ENCODE measurements at places on chromosomes 16 and 17. TPM values are rescaled to one million over a fixed set of nuclear protein-coding genes. Genes with fewer than 3 reads are reported as not detected.

The NHLRC4 gene
- total RNA-seq, result 0.18 TPM

The GRB7 gene
- total RNA-seq, result 0.43 TPM

DNA sequence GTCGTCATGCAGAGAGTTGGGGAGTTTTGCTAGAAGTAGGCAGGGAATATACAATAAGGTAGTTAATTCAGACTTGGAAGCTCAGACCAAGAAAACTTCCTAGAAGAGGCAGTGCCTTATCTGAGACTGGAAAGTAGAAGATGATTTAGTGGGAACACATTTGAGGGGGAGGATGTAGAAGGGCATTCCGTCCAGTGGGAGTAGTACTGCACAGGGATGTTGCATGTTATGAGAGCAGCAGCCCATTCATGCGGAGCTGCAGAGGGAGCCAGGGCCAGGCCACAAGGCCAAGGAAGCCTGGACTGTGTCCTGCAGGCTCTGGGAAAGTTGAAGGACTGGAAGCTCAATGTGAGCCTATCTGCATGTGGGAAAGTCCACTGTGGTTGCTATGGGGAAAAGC is 344.5 kb upstream of the EEF2KMT start:
- DNase-seq, result no peak

DNA sequence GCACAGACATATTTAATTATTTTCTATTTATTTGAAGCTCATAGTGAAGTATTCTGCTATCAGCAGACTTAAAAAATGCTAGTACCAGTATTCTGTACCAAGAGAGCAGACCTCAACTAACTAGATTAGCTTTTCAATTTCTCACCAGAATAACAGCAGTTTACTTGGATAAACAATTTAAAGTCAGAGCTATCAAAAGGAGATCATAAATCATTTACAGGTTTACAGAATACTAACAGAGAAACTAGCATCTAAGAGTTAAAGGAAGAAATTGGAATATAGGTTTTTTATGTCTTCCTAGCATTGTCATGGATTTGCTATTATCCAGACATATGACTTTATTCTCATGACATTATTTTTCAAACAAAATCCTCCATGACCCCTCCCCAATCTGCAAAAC is 3.4 kb downstream of the SPOP start:
- DNase-seq, result no peak

- no peak for DNase-seq
These were observed 18.9 kb upstream of the P2RX1 start for GRCh38 chr17:3935140-3935542.

- DNase-seq, result no peak
These were observed 42.5 kb downstream of the AKAP10 start for GRCh38 chr17:19935169-19935568.

DNA sequence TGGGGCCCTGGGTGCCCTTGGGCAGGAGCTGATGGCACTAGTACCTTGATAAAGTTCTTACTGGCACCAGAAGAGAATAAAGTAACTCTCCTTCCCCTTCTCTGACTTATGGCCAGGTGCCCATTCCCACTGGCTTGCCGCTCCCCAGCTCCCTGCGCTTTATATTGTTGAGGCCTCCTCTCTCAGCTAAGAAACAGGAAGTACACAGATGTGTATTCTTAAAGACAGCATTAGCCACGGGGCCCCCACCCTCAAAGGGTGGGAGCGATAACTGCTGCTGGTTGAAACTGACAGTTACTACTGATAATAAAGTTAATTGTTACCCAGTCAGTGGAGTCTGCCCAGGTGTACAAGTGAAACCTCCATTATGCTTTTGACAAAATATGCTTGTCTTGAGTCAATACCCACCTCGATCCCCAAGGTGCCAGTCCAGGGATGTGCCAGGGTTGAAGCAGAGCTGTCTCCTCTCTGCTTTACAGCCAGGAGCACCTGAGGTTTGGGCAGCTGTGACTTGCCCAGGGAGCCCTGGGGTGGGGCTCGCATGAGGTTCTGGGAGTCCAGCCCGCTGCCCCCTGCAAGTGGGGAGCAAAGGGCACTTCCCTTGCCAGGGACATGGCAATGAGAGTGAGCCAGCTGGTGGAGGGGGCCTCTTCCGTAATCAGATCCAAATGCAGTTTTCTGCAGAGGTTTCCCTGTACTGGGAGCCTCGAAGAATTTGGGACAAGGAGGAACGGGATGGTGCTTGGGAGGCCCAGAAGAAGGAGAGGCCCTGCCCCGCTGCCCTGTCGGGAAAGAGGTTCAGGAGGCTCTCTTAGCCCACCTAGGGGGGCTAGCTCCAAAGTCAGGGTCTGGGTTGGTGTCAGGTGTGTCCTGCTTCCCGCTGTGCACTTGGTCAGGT is 5.4 kb upstream of the CLDN9 start:
- no peak for DNase-seq

DNA sequence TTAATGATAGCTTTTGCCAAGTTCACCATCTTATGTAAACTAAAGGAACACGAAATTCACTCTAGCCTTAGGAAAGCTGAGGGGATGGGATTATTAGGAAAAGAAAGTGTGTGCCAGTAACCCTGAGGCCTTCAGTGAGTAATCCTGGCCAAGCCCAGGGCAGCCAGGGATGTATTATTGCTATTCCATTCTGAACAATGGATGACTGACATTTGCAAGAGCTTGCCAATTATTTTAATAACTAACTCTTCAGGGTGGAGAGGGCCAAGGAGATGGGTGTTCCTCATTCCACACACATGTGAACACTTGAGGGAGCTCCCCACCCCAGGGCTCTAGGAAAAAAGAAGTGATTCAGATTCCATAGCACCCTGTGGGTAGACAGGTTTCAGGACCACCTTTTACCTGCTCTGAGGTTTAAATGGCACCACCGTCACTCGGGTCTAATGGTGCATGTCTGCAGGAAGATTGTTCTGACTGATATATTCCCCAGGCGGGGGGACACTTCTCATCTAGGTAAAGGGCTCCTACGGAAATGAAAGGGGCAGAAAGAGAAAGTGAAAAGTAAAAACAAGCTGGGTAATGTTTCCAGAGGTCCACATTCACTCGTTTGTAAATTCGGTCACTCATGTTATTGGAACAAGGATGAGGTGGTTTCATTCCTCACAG is 41.5 kb downstream of the TK2 start:
- DNase-seq, result no peak

DNA sequence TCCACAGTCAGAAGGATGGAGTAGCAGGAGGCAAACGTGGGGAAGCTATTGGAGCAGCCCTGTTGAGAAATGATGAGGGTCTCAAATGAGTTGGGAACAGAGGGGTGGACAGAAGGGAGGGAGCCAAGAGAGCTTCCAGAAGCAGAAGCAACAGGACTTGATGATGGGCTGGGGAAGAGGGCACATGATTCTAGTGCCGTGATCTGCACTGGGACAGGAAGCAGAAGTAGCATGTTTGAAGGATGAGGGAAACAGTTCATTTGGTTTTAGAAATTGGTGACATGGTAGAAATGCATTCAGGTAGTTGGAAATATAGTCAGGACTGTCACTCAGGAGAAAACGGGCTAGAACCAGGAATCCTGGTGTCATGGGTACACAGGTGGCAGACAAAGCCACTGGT is 19.4 kb downstream of the EMP2 start:
- no peak for DNase-seq

DNA sequence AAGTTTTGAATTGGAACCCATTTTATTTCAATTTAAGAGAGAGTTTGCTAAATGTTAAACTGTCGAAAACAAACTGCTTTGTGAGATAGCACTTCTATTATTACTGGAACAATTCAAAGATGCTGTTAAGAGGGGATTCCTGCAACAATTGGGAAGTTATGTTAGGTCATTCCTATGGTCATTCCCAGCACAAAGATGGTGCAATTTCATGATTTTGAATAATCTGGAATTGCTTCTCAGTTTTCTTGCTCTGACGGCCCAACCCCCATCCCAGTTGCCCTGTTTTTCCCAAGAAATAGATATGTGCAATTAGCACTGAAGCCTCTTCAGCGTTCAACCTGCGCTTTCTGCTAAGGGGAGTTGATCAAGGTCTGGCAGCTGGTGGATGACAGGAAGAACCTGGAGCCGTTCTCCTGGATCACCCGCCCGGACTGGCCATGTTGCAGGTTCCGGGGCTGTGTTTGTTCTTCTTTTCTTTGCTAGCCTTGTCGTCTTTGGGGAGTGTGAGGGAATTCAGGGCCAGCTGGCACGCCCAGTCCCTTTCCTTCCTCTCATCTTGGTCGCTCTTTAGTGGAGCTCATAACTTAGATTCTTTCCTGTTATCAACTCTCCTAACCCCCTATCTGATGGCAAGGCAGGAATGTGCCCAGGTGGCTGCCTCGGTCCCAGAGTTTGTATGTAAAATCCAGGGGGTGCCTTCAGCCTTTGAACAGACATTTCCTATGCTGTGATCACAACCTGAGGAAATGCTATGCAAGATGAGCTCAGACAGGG is 29.0 kb upstream of the IRF8 start:
- DNase-seq, result no peak

All from activated T-cell treated with anti-CD3 and anti-CD28 coated beads, Interleukin-2, amount 50 U/mL, for 4 hours (primary cell).